ENCODE measurements at places on chromosomes 13 and 19.

DNA sequence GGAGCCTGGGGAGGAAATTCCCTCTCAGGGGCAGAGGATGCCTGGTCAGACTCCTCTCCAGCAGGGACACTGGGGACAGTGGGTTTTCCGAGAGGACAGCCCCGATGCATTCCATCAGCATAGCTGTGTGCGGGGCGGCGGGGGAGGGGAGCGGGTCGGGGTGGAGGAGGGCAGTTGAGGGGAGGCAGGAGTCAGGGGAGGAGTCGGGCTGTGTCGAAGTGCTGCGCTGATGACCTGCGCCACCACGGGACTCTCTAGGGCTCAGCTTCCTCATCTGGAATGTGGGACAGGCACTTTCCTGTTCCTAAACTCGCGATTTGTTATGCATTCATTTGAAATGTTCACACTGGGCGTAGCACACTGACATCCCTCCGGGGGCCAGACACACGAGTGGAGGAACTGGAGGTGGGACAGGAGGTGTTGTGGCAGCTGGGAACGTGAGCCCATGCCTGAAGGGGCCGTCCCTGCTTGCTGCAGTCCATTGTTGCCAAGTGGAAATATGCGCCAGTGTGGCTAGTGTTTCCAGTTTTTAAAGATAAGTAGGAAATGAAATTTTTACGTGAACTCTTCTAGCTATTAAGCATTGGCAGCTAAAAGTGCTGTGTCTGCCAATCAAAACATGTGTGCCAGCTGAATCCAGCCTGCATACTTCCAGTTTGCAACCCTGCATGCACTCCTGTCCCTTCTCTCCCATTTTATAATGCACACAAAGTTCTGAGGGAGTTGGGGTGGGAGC lies 43.3 kb downstream of the FLT1 start:
- no peak for DNase-seq

DNA sequence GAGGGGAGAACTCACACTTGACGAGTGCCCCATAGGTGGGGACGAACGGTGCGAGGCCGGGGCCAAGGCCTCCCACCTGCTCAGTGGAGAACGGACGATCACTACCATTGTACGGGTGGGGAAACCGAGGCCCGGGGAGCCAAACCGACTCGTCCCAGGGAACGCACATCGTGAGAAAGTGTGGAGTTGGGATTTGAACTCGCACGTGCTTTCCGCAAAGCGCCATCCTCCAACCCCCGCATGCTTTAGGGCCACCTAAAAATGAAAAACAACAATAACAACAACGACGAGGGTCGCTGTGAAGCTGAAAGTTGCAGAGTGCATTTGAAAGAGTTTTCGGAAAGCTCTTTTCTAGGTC lies 458 bp downstream of the ARHGEF1 start:
- no peak for DNase-seq

DNA sequence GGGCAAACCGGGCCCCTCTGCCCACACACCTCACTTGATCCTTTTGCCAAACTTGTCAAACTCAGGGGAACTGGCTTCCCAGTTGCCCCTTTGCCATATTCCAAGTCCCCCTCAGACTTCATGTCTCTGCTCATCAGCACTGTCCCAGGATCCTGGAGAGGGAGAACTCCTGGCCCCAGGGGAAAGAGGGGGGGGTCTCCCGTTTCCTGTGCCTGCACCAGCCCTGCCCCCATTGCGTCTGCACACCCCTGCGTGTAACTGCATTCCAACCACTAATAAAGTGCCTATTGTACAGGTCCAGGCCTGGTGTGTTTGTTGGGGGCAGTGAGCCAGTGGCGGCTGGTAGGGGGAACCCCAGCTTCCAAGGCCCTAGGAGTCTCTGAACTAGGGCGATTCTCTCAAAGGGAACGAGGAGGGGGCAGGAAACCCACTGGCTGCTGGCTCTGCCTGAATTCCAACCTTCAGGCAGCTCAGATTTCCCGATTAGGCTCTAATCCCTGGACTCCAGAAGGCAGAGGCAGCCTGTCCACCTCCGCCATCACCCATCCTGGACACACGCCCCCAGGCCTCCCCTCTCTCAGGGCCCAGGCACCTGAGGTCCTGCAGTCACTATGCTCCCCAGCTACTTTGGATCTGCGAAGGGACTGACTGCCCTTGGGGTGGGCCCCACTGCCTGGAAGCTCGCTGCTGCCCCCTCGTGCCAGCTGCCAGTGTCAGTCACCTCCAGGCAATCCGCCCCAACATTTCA lies 9.7 kb upstream of the ILF3 start:
- DNase-seq, result peak; percentile 14

DNA sequence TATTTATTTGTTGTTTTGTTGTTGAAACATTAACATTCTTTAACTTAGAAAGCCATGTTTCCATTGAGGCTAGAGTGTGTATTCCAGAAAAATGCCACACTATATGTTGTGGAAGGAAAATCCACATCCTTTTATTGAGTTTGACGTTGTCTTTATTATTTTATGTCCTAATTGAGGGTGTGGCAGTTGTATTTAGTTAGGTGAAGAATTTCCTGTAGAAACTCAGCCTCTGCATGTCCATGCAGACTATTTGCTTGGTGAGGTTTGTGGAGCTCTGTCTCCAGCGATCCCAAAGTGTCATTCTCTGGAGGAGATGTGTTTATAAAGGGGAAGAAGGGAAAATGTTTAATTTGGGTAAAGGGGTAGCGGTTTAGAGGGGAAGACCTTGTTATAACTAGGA lies 46.6 kb downstream of the AKAP11 start:
- no peak for DNase-seq

- no peak for DNase-seq
These were observed 12.7 kb upstream of the ZNF443 start for GRCh38 chr19:12453495-12453894.

GRCh38 chr19:413756-414420 lies 4.9 kb upstream of the C2CD4C start:
- no peak for DNase-seq

- DNase-seq, result no peak
These were observed 703.8 kb downstream of the DIAPH3 start for GRCh38 chr13:59459972-59460371.

DNA sequence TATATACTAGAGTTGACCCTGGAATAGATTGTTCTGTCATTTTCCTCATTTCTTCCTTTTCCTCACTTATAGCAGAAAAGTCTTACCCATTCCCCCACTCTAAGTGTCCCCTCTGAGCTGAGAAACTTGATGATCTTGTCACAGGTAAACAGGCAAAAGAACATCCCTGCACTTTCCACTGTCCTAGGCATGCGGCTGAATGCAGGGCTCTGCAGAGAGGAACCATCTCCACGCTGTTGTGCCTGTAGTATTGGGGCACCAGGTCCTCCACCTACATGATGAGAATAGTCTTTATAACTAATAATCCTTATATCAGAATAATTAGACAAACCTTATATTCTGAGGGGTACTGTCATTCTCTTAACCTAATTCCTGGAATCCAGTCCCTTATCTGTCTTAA lies 211.3 kb downstream of the RBM26 start:
- DNase-seq, result no peak

DNA sequence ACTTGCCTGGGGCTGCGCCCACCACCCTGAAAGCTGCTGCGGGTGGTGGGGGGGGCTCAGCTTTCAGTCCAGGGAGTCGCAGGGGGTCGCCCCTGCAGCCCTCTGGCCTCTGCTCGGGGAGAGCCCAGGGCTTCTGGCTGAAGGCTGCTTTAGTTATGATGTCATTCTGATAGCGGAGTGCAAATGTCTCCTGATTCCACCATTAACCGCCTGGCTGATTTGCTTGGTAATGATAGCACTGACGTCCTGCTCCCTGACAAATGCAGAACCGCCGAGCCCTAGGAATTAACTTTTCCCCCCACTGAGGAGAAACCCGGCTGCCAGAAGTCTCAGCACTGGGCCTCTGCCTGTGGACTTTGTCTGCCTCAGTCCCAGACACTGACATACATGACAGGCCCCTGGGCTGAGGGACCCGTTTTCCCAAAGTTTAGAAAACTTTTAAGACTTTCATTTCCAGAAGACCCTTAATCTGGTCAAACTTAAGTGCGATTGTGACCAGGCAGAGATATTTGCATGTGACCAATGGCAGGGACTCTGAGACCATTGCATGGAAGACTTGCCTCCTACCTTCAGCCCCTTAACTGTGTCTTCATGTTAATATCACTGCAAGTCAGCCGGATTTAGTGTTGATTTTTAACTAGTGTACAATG lies 142.5 kb upstream of the ZNF536 start:
- no peak for DNase-seq

Data from cerebellar nuclear complex (tissue), 1 donor.